Right cardiac atrium (tissue), 5 donors: ENCODE measurements at places on chromosomes 4 and X.

- DNase-seq: no peak
These were observed 58.0 kb downstream of the ENPEP start for GRCh38 chr4:110533940-110534339.

GRCh38 chrX:136030303-136031191, 45.3 kb downstream of the SLC9A6 start:
- peak; percentile 79 for DNase-seq

DNA sequence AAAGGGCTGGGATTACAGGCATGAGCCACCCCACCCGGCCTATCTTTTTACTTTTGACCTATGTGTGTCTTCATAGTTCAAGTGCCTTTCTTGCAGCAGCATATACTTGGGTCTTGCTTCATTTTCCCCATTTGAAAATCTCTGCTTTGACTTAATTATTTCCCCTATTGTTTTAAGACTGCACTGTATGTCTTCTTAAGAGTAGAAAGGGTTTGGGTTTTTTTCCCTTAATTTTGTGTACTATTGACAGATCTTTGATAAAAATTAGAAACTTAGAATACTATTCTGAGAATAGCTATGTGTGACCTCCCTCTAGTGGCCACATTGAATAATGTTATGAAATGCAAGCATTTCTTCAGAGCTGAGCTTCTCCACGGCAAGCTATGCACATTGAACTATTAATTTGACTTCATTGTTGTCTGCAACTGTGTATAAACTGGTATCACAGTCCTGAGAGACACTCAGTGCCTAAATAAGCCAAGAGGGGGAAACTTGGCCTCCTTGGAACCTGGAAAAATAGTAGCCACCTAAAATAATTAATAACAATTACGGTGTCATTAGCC, 8.7 kb upstream of the SLC25A4 start:
- DNase-seq: no peak

- no peak for DNase-seq
These were observed 1025.0 kb upstream of the PCDH10 start for GRCh38 chr4:132123870-132124623.
